Kidney epithelial cell (primary cell): ENCODE measurements at places on chromosomes 5 and 9. TPM values are rescaled to one million over a fixed set of nuclear protein-coding genes. Genes with fewer than 3 reads are reported as not detected.

DNA sequence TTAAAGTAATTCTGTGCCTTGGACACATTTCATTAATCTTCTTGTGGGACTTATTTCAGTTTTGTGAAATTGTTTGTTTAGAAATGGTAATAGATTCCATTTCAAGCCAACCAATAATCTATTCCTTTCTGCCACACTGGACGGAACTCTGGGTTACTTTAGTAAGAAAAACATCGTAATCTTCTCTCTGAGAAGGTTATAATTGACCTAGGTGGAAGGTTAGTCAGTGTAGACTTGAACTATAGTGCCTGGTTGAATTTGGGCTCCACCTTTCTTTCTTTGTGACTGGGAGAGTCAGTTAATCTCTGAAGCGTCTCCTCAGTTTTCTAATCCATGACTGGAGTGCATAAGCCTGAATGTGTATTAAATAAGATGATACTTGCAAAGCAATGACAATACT is 89.7 kb upstream of the PRLR start:
- DNase-seq: no peak

- DNase-seq: no peak
Observed at GRCh38 chr9:131173995-131174394, 48.6 kb downstream of the NUP214 start.

BNC2 gene
- 0.96 and 1.5 TPM in 2 replicates for total RNA-seq

GPX3 gene
- total RNA-seq: 5.5 and 6.3 TPM in 2 replicates

CD274 gene
- 6.6 and 7.7 TPM in 2 replicates for total RNA-seq

- DNase-seq: no peak
Observed at GRCh38 chr5:160605266-160605665, 183.6 kb downstream of the PTTG1 start.

DNA sequence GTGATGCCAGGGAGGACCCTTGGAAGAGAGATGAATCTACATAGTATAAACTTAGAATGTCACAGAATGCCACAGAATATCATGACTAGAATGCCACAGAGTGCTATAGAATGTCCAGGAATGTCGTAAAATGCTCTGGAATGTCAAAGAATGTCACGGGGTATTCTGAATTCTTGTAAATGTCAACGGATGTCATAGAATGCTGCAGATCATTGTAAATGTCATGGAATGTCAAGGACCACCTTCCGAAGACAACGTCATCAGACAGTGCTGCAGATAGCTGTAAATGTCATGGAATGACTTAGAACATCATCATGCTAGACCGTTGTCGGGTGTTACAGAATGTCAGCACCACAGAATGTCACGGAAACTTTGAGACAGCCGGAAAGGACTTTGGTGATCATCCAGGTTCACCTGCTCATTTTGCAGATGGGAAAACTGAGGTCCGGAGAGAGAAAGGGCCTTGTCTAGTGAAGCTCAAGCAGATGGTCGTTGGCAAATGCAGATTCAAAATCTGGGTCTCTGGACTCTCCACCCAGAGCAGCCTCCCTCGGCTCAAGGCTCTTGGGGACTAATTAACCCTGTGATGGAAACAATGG is 117.1 kb downstream of the LHX2 start:
- no peak for DNase-seq

DNA sequence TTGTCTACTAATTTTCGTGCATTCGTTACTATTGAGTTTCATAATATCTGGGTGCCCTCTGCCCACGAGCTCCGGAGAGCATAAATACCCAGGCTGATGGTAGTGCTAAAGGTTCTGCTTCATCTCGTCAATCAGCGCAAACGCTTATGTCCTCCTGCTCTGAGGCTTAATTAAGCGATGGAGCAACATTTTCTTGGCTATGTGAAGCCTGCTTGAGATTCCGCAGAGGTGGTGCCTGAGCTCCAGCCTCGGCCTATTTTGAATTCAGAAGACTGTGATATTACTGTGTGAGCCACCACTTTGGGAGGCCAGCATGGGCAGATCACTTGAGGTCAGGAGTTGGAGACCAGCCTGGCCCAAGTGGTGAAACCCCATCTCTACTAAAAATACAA is 44.8 kb downstream of the ANXA2R start:
- DNase-seq: no peak

SPIN1 gene
- total RNA-seq: 93.0 and 100 TPM in 2 replicates

DNA sequence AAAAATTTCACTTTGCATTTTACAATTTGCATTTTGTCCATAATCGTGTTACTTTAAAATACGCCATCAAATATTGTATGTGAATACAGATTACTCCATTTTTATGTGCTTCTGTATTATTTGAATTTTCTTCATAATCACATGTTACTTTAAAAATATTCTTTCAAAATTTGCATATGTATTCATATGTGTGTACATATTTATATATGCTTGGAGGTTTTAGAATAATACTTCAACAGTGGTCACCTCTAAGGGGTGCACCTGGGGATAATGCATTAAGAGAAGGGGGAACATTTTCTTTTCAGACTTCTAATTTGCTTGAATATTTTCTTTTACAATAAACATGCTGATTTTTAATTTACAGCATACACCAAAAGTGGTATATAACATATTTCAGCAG is 21.9 kb upstream of the ELL2 start:
- no peak for DNase-seq

- no peak for DNase-seq
Observed at GRCh38 chr9:87342743-87343142, 154.9 kb upstream of the DAPK1 start.
